ENCODE measurements at places on chromosomes 4 and X.

GRCh38 chrX:47746446-47746845, 87.5 kb upstream of the UXT start:
- DNase-seq: no peak

GRCh38 chr4:126916626-126917140, 716.1 kb upstream of the INTU start:
- DNase-seq: no peak

- DNase-seq: no peak
These were observed 10.4 kb downstream of the SLC9B1 start for GRCh38 chr4:103008875-103009729.

DNA sequence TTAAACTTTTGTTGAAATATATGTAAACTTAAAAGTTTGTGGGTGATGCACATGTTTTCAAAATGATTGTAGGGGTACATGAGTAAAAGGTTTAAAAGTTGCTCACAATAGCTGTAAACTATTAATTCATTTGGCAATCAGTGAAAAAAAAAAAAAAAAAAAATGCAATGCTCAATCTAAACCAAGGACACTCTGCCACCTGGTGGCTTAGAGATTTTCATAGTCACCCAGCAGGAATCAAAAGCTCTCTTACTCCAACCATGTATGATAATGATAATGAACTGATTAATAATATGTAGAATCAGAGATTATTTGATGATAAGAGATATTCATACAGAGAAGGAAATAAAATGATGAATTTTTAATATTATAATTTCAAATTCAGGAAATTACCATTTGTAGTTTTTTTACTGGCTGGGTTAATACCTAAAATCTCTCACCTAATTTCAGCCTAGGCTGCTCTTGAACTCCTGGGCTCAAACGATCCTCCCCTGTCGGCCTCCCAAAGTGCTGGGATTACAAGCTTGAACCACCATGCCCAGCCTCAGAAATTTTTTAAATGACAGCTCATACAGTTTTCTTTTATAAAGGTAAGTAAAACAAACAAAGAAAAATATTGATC, 46.9 kb upstream of the SLC25A4 start:
- DNase-seq: no peak
